ENCODE measurements at places on chromosomes 4 and X.

- peak; percentile 60 for DNase-seq
Observed at GRCh38 chr4:143358923-143359643, 22.4 kb downstream of the GAB1 start.

DNA sequence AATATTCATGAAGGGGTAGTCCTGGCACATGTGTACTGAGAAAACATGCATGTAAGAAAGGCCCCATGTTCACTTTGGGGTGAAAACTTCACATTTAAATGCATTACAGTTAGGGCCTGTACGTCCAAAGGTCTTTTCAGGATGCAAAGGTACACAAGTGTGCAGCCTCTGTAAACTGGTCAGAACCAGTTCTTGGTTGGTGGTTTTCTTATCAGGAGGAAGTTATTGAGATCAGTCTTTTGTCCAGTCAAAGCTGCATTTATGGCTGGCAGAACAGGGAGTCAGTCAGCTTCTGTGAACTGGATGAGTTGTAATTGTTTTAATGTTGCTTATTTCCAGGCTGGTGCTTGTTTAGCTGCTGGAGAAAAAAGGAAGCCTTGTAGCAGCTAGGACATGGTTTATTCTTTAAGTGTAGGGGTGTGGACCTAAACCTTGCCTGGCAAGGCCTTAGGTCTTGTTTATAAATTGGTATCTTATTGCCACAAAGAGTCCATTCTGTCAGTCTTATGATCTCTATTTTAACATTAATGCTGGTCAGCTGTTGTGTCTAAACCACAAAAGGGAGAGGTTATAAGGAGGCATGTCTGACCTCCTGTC is 1906.6 kb upstream of the TENM3 start:
- DNase-seq: no peak

- no peak for DNase-seq
Observed at GRCh38 chr4:123876671-123877101, 480.1 kb downstream of the SPRY1 start.

DNA sequence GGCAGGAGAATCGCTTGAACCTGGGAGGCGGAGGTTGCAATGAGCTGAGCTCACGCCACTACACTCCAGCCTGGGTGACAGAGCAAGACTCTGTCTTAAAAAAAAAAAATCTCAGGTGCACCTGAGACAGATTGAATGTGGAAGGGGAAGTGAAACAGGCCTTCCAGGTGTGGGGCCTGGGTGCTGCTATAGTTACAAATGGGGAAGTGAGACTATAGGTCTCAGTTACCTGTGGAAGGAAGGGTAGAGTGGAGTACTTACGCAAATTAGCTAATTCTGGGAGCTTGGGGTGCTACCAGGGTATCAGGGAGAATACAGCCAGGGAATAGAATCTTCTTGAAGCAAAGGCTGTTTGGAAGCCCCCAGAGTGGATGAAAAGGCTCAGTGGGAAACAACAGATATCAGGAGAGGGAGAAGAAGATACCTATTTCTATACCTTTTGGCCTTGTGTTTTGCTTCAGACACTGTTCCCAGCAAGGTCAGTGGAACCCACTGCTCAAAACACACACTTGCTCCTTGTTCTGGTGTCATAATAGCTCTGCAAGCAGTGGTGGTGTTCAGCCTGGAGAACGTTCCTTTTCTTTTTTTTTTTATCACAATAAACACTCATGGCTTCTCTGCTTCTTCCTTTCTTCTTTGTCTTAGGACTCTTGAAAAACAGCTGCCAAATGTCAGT is 7.0 kb downstream of the CD38 start:
- no peak for DNase-seq

DNA sequence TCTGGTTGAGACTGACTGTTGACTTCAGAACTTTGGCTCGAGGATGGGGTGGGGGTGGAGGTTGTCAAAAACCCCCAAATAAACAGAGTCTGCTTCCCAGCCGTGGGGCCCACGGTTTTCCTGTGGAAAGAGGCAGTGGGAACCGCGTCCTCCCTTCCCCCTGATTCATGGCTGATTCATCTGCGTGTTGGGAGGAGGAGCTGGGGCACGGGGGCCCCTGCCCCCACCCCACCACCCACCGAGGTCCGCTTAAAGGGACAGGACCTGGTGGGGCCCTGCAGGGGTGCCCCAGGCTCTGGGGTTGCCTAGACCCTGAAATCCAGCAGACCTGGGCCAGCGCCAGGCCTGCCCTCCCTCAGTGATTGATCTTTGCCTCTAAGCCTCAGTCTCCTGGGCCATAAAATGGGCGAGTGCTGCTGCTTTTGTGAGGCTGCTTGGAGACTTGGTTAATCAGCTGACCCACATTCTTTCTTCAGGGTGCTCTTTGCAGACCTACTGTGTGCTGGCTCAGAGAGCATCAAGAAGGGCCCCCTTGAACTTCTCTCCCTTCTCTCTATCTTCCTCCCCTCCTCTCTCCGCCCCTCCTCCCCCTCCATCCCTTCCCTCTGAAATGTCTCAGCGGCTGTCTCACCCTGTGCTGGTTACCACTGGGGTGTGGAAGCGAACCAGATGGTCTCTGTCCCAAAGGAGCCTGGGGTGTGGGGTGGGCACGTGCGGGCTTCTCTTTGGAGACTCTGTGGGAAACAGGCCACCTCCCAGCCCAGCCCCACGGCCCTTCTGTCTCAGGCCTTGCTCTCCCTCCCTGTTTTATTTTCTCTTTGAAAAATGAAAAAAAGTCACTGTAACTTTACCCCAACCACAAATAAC is 9.1 kb downstream of the HTRA3 start:
- DNase-seq: peak; percentile 98

GRCh38 chrX:46704767-46705386 is 54.0 kb downstream of the SLC9A7 start:
- DNase-seq: no peak

- DNase-seq: no peak
Observed at GRCh38 chr4:83071116-83071515, 36.1 kb downstream of the COPS4 start.

DNA sequence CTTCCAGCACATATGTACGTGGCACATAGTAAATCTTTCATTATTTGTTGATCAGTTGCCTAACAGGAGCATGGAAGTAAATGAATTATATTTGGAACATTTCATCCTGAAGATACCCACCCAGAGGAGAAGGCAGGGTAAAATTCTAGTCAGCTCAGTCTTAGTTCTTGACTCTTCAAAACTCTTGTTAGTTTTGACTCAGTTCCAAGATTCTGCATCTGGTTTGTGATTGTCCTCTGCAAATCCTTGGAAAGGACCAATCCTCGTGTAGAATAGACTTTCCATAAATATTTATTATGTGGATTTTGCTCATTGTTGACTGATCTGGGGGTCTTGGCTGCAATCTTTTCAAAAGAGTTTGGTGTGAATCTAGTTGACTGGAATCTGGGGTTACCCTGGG is 257.5 kb upstream of the FAT1 start:
- DNase-seq: no peak

- no peak for DNase-seq
Observed at GRCh38 chr4:75708218-75708691, 16.1 kb upstream of the USO1 start.

DNA sequence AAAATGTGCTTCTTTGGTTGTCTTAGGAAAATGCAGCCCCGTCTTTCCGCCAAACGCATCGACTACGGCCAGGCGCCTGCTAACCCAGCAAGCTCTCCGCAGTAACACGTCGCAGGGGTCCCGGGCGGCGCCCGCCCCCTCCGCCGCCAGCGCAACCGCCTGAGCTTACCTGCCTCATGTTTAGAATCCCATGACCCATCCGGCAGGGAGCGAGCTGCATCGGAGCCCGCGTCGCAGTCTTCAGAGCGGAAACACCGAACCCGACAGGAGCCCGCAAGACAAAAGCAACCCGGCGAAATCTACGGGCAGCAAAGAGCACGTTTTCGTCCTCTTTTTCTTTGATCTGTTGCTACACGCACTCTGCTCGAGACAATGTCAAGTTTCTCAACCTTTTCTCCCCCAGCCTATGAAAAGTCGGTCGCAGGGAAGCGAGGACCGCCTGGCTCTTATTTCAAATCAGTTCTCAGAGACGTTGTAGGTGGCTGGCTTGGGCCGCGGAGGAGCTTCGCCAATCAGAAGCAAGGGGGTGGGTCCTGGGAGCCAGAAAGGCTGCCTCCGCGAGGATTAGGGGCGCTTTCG is at the start of gene MID1:
Gene MID1 (minus strand): TSS at position 465 of the 579 bp plus-strand sequence. CDS start 53,038 bp downstream, outside the sequence.
- peak; percentile 80 for DNase-seq

DNA sequence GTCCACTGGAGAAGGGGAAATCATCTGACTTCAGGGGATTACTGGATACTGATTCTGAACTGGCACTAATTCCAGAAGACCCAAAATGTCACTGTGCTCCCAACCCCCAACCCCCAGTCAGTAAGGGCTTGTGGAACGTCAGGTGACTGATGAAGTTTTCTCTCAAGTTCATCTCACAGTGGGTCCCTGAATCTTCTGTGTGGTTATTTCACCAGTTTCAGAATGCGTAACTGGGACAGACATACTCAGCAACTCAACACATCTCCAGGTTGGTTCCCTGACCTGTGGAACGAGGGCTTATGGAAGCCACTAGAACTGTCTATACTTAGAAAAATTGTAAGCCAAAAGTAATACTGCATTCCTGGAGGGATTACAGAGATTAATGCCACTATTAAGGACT is 45.3 kb downstream of the DDX60L start:
- no peak for DNase-seq

- DNase-seq: peak; percentile 56
Observed at GRCh38 chr4:10180927-10181744, 64.5 kb upstream of the WDR1 start.

DNA sequence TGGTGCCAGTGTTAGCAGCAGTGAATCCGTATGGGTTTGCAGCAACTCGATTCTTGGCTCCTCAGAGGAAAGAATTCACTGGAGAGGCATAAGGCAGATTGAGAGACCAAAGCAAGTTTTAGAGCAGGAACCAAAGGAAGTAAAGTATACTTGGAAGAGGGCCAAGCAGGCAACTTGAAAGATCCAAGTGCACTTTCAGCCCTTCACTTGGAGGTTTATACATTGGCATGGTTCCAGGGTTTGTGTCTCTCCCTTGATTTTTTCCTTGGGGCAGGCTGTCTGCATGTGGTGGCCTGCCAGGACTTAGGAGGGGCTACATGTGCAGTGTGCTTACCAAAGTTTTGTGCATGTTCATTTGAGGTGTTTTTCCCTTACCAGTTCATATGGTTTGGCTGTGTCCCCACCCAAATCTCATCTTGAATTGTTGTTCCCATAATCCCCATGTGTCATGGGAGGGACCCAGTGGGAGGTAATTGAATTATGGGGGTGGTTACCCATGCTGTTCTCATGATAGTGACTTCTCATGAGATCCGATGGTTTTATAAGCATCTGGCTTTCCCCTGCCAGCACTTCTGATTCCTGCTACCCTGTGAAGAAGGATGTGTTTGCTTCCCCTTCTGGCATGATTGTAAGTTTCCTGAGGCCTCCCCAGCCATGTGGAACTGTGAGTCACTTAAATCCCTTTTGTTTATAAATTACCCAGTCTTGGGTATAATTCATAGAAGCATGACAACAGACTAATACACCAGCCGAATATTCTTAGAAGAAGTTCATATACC is 86.2 kb upstream of the TSPAN5 start:
- no peak for DNase-seq

DNA sequence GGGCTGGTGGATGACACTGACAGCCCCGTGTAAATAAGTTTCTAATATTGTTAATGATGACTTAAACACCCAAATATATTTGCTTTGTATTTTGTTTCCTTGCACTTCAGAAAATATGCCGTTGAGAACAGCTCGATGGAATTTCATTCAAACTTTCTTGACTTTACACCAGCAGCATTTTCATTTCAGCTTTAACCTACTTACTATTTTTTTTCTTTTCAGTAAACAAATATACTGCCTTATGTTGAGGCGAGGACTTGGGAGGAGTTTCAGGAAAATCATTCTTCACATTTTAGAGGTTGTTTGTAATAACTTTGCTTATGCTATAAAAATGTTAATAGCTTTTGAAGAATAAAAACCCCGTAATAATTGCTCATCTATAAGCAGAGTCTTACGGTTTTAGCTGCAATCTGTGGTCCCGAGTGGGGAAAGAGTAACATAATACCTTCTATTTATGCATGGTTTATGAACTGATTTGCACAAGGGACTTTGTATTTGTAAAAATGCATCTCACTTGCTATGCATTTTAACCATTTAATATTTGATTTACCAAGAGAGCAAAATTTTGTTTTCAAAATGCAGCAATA is 14.1 kb upstream of the TENM3 start:
- DNase-seq: no peak

- DNase-seq: peak; percentile 26
Observed at GRCh38 chrX:44874420-44875184, 1.6 kb downstream of the KDM6A start.

- no peak for DNase-seq
Observed at GRCh38 chrX:85303544-85303943, 59.8 kb downstream of the ZNF711 start.

- peak; percentile 72 for DNase-seq
Observed at GRCh38 chr4:99180382-99181070, 36.4 kb upstream of the ADH4 start.

DNA sequence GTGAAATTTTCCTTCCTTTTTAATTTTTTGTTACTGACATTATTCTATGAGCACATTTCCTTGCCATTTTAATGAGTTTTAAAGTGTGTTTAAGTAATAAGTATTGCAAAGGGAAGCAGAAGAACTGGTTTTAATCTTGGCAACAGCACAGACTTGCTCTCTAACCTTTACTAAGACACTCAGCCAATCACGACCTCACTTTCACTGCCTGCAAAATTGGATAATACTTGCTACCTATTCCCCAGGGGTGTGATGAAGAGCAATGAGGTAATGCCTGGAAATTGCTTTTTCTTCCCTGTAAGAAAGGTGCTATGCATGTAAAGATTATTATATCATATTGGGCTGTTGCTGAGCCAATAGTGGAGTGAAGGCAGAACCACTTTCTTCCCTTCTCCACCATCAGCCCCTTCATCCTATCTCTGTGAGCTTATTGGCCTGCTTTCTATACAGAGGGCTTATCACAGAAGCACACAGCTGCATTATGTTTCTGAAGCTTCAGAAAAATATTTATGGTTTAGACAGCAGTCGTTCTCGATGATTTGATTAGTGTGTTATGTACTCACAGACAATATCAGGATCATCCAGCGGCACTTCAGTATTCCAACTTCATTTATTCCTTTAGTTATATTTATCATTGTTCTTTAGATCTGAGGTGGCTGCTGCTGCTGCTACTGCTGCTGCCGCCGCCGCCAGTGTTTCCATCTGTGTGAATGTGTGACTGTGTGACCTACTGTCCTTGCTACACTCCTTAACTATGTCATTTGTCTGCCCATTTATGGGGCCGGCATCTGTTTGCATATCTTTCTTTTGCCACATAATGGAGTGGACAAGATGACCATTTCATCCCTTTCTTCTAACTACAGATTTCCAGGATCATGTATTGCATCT is 255.1 kb downstream of the C4orf33 start:
- no peak for DNase-seq

DNA sequence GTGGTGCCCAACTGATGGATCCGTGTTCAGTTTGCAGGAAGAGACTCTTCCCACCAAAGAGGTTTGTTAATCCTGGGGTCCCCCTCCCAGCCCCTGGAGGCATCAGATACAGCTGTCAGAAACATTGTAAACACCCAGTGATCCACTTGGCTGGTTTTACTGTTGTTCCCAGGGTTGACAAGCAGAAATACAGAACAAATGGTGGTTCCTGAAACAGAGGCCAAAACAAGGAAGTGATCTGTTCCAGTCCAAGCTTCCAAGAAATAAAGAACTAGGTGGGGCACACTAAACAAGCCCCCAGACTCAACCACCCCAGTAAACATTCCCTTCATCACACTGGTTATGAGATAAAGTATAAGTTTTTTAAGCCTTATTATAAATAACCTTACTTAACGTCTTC is 1.4 kb downstream of the TMLHE start:
- no peak for DNase-seq
